ENCODE measurements at places on chromosomes 11 and 22. TPM values are rescaled to one million over a fixed set of nuclear protein-coding genes. Genes with fewer than 3 reads are reported as not detected.

The MUC2 gene
- total RNA-seq, result 0.30 TPM

The MRGPRX3 gene
- not detected for total RNA-seq

The CALCA gene
- not detected for total RNA-seq

The ABCC8 gene
- total RNA-seq, result not detected

The OR8D4 gene
- total RNA-seq, result not detected

The KIRREL3 gene
- total RNA-seq, result not detected
